Type B pancreatic cell (in vitro differentiated cells): ENCODE measurements at places on chromosomes 11 and 22.

- no peak overlapping the region for H3K4me3 ChIP-seq
- H3K4me1 ChIP-seq, result no peaks in the 10 kb centered on the region
- DNase-seq, result no peak
- no peaks in the 10 kb centered on the region for H3K36me3 ChIP-seq
Measured at GRCh38 chr22:32354360-32355351, 3.0 kb upstream of the RFPL3 start.

DNA sequence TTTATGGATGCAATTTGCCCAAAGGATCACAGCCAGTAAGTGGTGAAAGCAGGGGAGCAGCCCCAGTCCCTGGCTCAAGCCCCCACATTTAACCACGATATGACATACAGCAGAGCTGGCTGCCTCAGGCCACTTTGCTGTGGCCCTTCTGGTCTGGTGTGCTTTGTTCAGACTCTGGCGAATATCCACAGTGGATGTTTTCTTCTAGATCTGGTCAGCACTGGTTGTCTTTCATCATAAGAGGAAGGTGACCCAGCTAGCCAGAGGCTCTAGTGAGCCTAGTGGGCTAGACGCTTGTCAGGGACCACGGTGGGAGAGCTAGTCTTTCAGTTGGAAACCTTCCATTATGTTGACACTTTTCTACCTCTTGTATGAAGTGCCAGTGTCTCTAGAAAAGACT is 42.5 kb downstream of the DGCR2 start:
- no peaks in the 10 kb centered on the region for H3K27me3 ChIP-seq
- H3K4me1 ChIP-seq, result no peaks in the 10 kb centered on the region
- DNase-seq, result no peak
- no peak overlapping the region for H3K27ac ChIP-seq

DNA sequence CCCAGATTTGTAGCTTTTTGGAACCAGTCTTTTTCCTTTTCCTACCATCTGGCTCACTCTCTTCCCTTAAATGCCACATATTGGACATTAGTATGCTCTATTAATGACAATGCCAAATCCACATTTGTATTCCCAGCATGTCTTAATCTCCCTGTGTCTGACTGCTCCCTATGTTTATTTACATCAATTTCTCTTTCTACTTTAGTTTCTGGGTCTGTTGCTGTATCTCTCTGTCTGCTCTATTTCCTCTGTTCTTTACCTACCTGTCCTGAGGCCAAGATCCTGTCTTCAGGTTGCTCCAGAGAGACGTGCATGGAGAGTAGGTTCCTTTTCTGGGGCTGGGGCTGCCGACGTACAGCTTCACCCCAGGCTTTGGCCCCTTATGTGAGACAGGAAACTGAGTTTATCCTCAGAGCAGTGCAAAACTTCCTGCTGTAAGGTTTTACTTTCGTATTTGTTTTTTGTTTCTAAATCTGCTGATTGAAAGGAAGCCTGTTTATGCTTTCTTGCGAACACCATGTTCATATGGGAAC is 25.6 kb downstream of the OR2AG2 start:
- no peaks in the 10 kb centered on the region for H3K4me1 ChIP-seq
- no peak overlapping the region for H3K4me3 ChIP-seq
- peaks cover 12% of the 10 kb centered on the region for H3K27me3 ChIP-seq
- H3K36me3 ChIP-seq, result no peaks in the 10 kb centered on the region

GRCh38 chr11:106697058-106697457 is 321.2 kb downstream of the GUCY1A2 start:
- no peaks in the 10 kb centered on the region for H3K36me3 ChIP-seq
- H3K27me3 ChIP-seq, result no peaks in the 10 kb centered on the region
- H3K27ac ChIP-seq, result no peak overlapping the region
- no peak for DNase-seq

- DNase-seq, result no peak
- no peak overlapping the region for H3K4me3 ChIP-seq
- no peak overlapping the region for H3K27ac ChIP-seq
- H3K27me3 ChIP-seq, result peaks cover 6% of the 10 kb centered on the region
- H3K4me1 ChIP-seq, result peaks cover 49% of the 10 kb centered on the region
- peaks cover 6% of the 10 kb centered on the region for H3K36me3 ChIP-seq
Measured at GRCh38 chr22:29630987-29631386, 27.6 kb downstream of the NF2 start.

DNA sequence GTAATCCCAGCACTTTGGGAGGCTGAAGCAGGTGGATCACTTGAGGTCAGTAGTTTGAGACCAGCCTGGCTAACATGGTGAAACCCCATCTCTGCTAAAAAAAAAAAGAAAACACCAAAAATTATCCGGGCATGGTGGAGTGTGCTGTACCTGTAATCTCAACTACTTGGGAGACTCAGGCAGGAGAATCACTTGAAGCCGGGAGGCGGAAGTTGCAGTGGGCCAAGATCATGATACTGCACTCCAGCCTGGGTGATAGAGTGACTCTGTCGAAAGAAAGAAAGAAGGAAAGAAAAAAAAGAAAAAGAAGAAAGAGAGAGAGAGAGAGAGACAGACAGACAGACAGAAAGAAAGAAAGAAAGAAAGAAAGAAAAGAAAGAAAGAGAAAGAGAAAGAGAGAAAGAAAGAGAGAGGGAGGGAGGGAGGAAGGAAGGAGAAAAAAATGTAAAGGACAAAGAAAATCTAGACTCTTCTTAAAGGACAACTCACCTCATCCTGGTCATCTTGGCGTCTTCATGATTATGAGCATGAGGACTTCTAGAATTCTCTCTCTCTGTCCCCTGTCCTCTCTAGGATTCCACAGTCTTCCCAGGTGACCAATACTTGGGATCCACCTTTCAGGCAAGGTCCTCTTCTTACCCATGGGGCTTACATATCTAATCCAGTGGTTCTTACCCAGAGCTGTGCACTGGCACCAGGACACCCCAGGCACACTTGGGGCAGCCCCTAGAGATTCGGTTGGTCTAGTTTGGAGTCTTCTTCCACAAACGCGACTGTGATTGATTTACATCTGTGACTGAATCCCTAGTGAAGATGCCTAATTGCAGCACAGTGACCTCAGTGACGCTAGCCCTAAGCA is 120.9 kb downstream of the MED15 start:
- peaks cover 5% of the 10 kb centered on the region for H3K4me1 ChIP-seq
- DNase-seq, result no peak
- no peaks in the 10 kb centered on the region for H3K36me3 ChIP-seq
- H3K27ac ChIP-seq, result no peak overlapping the region
- H3K4me3 ChIP-seq, result no peak overlapping the region

DNA sequence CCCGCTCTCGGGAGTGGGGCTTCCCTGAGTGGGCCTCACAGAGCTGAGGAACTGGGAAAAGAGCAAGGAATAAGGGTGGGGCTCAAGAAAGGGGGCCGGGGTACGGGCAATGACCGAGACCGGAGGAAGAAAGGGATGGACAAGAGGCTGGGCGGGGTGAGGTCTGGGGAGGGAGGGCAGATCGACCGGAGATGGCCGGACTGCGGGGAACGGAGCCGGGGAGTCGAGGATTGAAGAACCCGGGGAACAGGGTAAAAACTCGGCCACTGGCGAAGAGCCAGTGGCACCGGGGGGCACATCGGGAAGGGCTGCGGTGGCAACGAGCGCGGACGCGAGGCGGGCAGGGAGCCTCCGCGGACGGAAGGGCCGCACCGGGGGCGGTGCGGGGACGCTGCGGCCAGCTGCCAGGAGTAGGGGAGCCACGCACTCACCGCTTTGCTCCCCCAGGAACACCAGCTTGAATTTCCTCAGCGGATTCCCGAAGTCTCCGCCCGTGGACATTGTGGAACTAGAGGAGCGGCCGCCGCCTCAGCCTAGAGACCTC is 667 bp downstream of the RAB6A start:
- peaks cover 34% of the 10 kb centered on the region for H3K4me1 ChIP-seq
- peaks cover 4% of the 10 kb centered on the region for H3K27me3 ChIP-seq
- H3K36me3 ChIP-seq, result no peaks in the 10 kb centered on the region
- peak overlapping the region; percentile 90 for H3K27ac ChIP-seq

- H3K36me3 ChIP-seq, result peaks cover 13% of the 10 kb centered on the region
- no peaks in the 10 kb centered on the region for H3K4me1 ChIP-seq
- no peak overlapping the region for H3K27ac ChIP-seq
- H3K4me3 ChIP-seq, result no peak overlapping the region
- DNase-seq, result no peak
Measured at GRCh38 chr11:61460986-61461385, 31.1 kb downstream of the SDHAF2 start.

GRCh38 chr11:765025-765801 is 12.1 kb downstream of the GATD1 start:
- DNase-seq, result peak; percentile 69
- peaks cover 4% of the 10 kb centered on the region for H3K36me3 ChIP-seq
- H3K27me3 ChIP-seq, result no peaks in the 10 kb centered on the region
- no peak overlapping the region for H3K4me3 ChIP-seq
- H3K27ac ChIP-seq, result peak overlapping the region; percentile 22

GRCh38 chr11:36628141-36628540 is 30.1 kb upstream of the RAG2 start:
- H3K27ac ChIP-seq, result no peak overlapping the region
- no peak overlapping the region for H3K4me3 ChIP-seq
- peaks cover 15% of the 10 kb centered on the region for H3K4me1 ChIP-seq
- DNase-seq, result no peak
- no peaks in the 10 kb centered on the region for H3K36me3 ChIP-seq
- H3K27me3 ChIP-seq, result no peaks in the 10 kb centered on the region

DNA sequence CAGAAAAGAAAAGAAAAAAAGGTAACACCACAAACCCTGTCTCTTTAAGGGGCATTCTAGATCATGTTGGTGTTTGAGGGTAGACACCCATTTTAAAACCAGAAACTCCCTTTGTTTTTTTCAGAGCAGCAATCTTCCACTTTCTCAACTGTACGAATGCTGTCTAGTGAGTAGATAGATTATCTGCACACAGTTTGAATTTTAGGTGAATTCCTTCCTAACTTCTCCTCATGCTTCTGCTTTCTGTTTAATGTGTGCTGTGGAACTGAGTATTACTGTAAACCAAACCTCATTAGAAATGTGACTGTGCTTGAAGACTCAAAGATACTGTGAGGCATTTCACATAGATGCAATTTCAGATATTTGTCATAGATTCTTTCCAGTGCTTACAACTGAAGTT is 102.4 kb downstream of the PRMT3 start:
- DNase-seq, result no peak
- no peak overlapping the region for H3K4me3 ChIP-seq
- H3K27me3 ChIP-seq, result no peaks in the 10 kb centered on the region
- peaks cover 4% of the 10 kb centered on the region for H3K4me1 ChIP-seq

DNA sequence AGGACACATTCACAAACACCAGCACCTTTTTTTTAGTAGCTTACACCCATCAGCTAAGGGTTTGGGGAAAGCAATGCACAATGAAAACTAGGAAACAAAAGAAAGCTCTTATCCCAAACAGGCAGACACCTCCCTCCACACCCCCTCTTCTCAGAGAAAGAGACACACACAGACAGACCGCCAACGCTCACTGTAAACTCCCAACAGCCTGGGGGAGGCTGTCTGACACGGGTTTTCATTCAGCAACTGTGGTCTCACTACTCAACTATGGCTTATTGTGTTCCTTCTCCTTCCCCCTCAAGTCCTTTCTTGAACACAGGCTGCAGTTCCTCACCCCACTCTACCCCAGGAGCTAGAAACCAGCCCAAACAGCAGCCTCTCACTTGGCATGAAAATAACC is 123.4 kb downstream of the C11orf58 start:
- no peak for DNase-seq
- peak overlapping the region; percentile 87 for H3K27ac ChIP-seq
- no peaks in the 10 kb centered on the region for H3K27me3 ChIP-seq
- peaks cover 21% of the 10 kb centered on the region for H3K4me1 ChIP-seq
- H3K36me3 ChIP-seq, result no peaks in the 10 kb centered on the region

GRCh38 chr22:19344420-19344819 is 52.9 kb upstream of the CLTCL1 start:
- H3K4me3 ChIP-seq, result no peak overlapping the region
- no peaks in the 10 kb centered on the region for H3K4me1 ChIP-seq
- no peaks in the 10 kb centered on the region for H3K27me3 ChIP-seq
- peaks cover 74% of the 10 kb centered on the region for H3K36me3 ChIP-seq
- no peak for DNase-seq
- no peak overlapping the region for H3K27ac ChIP-seq

DNA sequence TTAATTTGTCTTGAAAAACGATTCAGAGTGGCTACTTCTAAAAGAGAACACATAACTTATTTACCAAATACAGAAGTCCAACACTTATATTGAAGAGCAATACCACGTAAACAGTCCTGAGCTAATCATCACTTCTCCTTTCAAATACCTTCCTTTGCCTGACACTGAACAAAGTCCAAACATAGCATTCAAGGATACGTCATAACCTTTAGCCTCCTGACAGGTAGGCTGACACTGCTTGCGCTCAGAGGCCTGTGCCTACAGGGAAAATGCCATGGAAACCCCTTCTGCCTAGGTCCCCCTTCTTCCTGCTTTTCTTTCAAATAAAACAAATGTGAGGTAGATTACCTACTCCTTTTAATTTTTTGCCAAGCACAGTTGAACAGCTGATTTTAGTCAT is 510.0 kb downstream of the INSC start:
- no peak for DNase-seq
- no peaks in the 10 kb centered on the region for H3K4me1 ChIP-seq
- H3K27me3 ChIP-seq, result peaks cover 28% of the 10 kb centered on the region
- no peaks in the 10 kb centered on the region for H3K36me3 ChIP-seq

GRCh38 chr22:43776081-43776670 is 35.9 kb downstream of the EFCAB6 start:
- H3K27me3 ChIP-seq, result peaks cover 30% of the 10 kb centered on the region
- no peak for DNase-seq
- no peak overlapping the region for H3K4me3 ChIP-seq
- H3K36me3 ChIP-seq, result peaks cover 7% of the 10 kb centered on the region
- peaks cover 18% of the 10 kb centered on the region for H3K4me1 ChIP-seq
- H3K27ac ChIP-seq, result peak overlapping the region; percentile 17

DNA sequence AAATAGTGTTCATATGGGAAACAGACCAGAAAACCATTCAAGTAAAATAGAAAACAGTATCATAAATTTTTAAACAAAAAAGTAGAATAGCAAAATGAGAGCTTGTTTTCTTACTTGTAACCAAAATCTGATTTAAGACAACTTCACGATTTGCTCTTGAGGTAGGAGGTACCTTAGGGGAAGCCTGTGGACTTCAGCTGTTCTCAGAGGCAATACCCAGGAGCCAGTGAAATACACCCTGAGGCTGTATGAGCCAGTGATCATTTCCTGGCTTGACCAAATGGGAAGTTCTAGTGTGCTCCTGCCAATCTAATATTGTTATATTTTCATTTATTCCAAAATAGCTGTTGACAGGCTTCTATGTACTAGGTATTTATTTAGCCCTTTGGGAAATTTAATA is 104.8 kb downstream of the ARHGAP42 start:
- no peak overlapping the region for H3K4me3 ChIP-seq
- no peak overlapping the region for H3K27ac ChIP-seq
- no peaks in the 10 kb centered on the region for H3K27me3 ChIP-seq
- H3K36me3 ChIP-seq, result peaks cover 14% of the 10 kb centered on the region
- no peak for DNase-seq

DNA sequence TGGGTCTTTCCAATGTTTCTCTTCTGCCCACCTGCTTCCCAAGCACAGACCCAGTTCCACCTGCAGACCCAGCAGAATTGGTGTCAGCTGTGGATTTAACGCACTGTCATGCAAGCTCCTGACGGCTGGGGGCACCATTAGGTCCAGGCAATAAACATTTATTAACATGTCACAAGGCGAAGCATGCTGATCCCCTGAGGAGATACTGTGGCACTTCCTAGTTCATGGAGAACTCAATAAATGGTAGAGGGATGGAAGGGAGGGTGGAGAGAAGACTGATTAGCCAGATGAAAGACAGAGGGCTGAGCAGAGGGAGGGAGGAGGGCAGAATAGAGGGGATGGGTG is 68.3 kb upstream of the TSPAN18 start:
- H3K27me3 ChIP-seq, result peaks cover 16% of the 10 kb centered on the region
- H3K4me1 ChIP-seq, result no peaks in the 10 kb centered on the region
- H3K36me3 ChIP-seq, result no peaks in the 10 kb centered on the region
- H3K4me3 ChIP-seq, result no peak overlapping the region

GRCh38 chr11:65223011-65223410 is 38.8 kb upstream of the POLA2 start:
- H3K4me1 ChIP-seq, result peaks cover 14% of the 10 kb centered on the region
- peaks cover 3% of the 10 kb centered on the region for H3K36me3 ChIP-seq
- H3K4me3 ChIP-seq, result no peak overlapping the region
